ENCODE measurements at places on chromosomes 5 and 9.
A peak's percentile ranks its signal among the peaks of the same experiment; 100 is the strongest.

DNA sequence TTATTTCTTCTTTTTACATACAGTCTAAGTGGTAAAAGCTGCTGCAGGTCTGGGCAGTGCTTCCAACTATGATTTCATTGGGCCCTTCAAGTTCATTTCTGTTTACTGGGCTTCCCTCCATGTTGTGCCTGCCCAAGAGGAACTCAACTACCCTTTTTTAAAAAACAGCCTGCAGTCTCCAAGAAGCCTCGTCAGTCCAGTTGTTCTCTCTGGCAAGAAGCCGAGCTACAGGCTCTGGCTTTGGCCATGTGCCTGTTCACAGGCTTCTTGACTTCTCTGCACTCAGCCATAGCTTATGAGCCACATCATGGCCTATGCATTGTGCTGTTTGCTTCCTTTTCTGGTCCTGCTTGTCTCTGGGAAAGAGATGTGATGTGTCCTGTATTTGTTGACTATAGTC, 119.7 kb upstream of the PJA2 start:
- no peak for DNase-seq

DNA sequence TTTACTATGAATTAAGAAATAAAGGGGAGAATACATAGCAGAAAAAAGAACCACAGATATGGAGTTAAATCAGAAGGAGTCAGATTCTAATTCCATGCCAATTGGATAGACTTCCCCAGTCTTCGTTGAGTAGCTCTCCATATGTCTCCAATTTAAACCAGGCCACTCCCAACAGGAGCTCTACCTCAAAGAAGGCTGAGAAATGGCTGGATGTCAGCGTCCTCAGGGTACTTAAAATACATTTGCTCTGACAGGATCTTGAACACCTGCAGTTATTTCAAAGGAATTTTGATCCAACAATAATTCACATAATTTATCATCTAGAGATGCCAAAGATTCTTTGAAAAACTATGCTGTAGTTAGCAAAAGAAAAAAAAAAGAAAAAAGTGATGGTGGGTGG, 133.9 kb upstream of the FBN2 start:
- DNase-seq: no peak

DNA sequence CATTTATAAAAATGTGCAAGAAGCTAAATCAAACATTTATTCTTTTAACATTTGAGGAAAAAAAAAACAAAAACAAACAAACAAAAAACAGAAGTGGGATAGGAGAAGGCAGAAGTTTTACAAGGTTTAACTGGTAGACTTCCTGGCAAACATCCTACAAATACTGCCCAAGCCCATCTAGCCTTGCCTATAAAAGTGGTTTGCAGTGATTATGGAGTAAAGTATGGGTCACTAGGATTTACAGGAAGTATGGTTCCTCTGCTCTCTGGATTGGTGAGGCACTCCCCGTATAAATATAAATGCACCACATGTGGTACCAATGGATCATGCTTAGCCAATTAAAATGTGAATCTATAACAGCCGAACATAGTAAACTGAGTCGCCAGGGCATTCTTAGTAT, 291.9 kb downstream of the EDIL3 start:
- no peak for DNase-seq

DNA sequence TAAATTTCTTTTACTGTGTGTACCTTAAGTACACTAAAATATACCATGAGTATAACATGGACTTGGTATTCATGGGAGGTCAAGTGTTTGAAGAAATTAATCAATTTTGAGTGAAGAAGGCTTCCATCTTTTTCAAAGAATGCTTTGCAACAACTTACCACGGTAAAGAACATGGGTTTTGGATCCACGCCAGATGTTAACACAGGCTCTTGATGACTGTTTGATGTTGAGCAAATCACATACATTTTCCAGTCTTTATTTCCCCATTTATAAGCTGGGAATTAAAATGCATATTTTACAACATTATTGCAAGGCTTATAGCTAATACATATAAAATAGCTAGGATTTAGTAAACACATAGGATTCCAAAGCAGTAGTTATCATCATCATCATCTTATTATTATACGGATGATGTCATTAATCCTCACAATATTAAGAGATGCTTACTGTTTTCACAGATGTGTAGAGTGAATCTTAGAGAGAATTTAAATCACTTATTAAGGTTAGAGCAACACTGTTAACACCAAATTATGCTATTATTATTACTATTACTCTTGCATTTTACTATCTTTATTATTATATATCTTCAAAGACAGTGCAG, 362.0 kb downstream of the PRELID2 start:
- DNase-seq: no peak

- DNase-seq: no peak
Measured at GRCh38 chr9:135726138-135726853, 24.3 kb downstream of the KCNT1 start.

DNA sequence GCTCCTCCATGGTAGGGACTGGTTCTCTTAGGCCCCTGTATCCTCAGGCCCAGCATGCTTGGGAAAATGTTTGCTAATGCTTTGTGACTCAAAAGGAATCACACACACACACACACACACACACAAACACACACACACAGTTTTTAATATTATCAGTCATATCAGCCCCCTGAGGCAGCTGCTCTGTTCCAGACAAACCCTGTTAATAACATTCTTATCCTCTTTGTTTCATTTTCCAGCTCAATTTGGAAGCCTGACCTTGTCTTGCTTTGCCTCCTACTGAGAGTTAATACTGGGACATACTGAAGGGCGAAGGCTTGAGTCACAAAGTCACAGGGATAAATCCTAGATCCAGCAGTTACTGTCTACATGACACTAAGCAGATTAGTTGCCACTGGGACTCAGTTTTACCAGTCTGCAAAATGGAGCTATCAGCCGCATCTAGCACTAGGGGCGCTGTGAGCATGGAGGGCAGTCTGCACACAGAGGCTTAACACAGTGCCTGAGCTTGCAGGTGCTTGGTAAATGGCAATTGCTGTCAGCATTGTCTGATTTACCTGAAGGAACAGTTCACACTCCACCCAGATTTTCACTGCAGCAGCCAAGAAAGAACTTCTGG, 37.1 kb upstream of the KCNMB1 start:
- no peak for DNase-seq

DNA sequence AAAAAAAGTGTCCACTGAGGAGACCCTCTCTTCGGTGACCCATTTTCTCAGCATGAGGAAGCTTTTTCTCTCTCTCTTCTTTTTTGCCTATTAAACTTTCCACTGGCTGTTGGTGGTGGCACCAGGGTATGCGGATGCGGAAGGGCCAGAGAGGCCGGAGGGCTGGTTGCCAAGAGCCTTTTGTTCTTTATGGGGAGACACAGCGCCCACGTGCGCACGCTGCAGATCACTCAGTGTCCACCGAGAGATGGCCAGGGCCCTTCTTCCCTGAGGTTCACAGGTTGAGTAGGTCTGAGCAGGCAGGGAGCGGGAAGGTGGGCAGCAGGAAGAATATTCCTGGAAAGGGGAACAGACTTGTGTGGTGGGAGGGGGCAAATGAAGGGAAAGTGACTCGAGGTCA, 69.1 kb downstream of the STK10 start:
- no peak for DNase-seq

GRCh38 chr5:95818181-95819147, 4.1 kb downstream of the GLRX start:
- no peak for DNase-seq

- DNase-seq: no peak
Measured at GRCh38 chr5:65061250-65061973, 292.7 kb downstream of the CWC27 start.

- DNase-seq: no peak
Measured at GRCh38 chr5:663436-664342, 29.5 kb downstream of the TPPP start.

GRCh38 chr9:132651259-132651658, 18.5 kb downstream of the DDX31 start:
- no peak for DNase-seq

DNA sequence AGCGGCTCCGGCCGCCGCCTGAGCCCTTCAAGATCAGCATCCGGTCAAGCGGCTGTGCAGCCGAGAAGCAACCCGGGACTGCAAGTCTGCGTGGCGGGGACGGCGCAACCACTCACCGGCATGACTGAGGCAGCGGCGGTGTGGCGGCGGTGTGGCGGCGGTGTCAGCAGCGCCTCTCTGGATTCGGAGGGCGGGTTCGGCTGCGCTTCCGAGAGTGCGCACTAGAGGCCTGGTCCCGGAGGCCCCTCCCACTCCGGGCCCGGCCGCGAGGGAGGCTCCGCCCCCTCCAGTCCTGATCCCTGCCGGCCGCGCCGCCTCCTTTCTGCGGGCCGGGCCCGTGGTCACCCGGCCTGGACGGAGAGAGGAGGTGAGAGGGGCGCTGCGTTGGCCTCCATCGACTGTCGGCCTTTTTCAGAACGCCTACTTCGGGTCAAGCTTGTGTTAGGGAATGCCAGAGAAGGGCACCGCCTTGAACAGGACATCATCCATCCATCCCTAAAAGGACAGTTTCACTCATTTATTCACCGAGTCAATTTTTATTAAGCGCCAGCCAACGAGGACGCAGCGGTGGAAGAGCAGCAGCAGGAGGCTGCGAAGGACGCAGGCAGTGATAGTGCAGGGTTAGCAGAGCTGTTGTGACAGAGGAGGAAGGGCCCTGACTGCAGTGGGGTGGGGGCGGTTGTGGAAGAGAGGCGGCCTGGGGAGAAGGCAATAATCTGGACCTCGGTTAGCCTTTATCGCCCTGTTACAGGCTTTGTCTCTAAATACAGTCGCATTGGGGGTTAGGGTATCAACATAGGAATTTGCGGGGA, at the start of gene ATOX1:
Gene ATOX1 (minus strand): TSS at position 202 of the 812 bp plus-strand sequence. CDS start 80 bp downstream, at position 122.
- DNase-seq: peak; percentile 79

- no peak for DNase-seq
Measured at GRCh38 chr5:19795218-19795617, 192.8 kb downstream of the CDH18 start.

Measured in cortex of kidney (tissue), 1 donor.